BJ (cell line): ENCODE measurements at places on chromosomes 7 and 10.

GRCh38 chr10:128895473-128895872 lies 571.6 kb upstream of the MGMT start:
- no peak for DNase-seq

- DNase-seq, result no peak
These were observed 30.2 kb upstream of the NUB1 start for GRCh38 chr7:151311294-151311864.

- no peak for DNase-seq
These were observed 31.2 kb upstream of the MNX1 start for GRCh38 chr7:157041514-157042277.

DNA sequence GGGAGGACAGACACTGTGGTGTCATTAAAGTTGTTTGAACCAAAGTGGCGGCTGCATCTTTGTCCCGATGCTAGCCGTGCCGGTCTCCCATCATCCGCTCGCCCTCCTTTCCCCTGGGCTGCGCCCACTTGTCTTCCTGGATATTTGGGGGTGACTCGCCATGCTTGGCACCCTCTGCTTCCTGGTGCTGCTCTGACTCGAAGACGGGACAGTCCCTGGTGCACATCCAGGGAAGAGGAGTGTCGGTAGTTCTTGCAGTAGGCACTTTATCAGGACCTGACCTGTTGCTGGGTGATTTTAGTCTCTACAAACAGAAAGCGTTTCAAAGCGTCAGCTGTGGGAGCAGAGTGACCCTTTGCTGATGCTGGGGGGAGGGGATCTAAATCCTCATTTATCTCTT lies 68.3 kb upstream of the DNAJB6 start:
- DNase-seq, result no peak

GRCh38 chr7:126501617-126502016 lies 751.1 kb downstream of the GRM8 start:
- no peak for DNase-seq

GRCh38 chr10:117442944-117443685 lies 67.9 kb upstream of the PDZD8 start:
- no peak for DNase-seq

DNA sequence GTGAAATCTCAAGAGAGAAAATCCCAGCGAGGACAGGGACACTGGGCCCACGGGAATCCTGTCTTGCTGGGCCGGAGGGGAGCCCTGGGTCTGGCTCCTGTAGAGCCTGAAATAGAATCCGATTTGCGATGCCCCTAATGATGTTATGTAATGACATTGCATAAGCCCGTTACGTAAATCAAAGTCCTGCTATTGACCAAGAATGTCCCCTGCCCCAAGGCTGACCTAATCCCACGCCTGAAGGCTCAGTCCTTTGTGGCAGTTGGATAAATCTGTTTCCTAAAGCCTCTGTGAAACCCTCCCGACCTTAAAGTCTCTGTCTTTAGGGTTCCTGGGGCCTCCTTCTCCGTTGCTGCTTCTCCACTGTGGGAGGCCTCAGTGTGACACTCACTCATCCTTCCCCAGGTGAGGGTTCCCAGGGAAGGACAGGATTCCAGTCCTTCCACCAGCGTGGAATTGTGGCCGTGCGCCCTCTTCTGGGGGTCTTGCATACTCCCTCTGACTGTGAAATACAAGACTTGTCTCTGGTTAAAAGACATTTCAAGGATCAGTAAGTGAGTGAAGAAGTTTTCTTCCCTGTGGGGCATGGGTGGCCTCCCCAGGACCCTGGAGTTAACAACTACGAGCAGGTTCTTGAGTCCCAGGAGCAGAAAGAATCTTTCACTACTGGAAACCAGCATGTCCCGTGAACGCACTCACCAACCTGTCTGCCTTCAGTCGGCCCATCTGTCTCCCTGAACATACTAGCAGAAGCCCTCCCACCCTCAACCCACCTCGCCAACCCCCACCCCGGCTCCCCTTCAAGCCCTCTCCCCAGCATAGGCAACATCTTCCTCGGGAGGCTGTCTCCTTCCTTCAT lies 19.8 kb downstream of the ZNF467 start:
- no peak for DNase-seq

DNA sequence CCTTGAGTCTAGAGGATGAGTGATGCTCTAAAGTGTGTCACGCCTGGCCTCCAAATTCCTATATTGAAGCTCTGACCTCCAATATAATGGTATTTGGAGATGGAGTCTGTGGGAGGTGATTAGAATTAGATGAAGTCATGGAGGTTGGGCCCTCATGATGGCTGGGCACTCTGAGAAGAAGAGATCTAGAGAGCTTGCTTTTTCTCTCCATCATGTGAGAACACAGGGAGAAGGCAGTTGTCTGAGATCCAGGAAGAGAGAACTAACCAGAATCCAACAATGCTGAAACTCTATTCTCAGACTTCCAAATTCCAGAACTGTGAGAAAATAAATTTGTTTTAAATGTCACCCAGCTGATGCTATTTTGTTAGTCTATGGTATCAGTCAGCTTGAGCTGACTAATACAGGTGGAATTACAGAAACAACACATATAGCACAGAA lies 15.1 kb downstream of the RNF216 start:
- peak; percentile 40 for DNase-seq

GRCh38 chr10:114925587-114926586 lies 12.1 kb upstream of the TRUB1 start:
- DNase-seq, result no peak

DNA sequence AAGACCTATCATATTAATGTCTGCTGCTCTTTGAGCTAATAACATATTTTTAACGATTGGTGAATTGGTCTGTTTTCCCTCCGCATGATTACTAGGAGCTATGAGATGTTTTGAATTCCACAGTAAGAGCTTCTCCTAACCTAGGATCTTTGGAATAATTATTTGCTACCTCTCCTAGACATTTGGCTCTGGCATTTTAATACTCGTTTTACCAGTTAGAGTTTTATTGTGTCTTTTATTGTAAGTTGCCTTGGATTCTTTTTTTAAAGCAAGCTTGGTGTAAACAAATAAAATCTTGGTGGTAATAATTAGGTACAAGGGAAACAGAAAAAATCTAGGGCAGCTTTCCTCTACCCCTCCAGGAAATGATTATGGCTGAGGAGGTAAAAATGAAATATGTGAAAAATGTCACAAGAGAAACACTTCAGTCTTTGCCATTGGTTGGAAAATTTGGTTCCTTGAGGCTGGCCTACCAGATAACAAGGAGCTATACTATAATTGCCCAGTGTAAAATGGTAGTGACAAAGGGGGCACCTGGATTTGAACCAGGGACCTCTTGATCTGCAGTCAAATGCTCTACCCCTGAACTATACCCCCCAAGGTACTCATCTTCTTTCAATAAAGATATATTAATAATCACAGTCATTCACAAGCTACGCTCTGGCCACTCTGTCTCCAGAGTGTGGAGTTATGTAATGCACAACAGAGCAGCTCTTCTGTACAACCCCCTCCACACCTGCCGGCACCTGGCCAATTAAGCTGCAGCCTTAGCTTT lies 85.4 kb downstream of the ZNF777 start:
- DNase-seq, result no peak

DNA sequence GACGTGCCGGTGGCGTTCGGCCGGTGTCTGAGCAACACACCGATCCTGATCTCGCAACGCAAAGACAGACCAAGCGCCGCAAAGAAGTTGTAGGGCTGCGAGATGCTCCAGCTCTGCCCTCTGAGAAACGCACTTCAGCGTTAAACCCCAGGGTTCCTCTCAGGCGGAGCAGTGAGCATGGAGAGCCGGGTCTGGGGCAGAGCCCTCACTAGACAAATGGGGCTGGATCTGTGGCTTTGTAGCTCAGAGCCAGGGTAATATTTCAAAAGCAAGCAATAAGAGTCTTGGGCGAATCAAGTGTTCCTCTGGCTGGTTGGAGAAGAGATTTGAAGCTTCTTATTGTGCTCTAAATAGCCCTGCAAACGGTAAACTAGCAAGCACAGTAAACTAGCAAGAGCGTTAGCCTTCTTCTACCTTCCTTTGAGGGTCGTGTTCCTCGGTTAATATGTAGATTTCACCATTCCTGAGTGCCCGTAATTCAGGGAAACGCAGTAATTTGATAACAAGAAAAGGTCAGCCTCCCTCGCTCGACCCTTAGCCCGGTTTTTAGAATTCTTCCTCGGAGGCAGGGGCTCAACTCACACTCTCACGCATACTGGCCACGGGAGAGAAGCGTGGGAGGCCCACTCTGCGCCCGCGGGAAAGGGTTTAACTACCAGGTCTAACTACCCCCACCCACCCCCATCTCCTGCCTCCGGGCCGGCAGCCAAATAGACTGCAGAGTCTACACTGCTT lies 6.7 kb downstream of the SKAP2 start:
- DNase-seq, result no peak

DNA sequence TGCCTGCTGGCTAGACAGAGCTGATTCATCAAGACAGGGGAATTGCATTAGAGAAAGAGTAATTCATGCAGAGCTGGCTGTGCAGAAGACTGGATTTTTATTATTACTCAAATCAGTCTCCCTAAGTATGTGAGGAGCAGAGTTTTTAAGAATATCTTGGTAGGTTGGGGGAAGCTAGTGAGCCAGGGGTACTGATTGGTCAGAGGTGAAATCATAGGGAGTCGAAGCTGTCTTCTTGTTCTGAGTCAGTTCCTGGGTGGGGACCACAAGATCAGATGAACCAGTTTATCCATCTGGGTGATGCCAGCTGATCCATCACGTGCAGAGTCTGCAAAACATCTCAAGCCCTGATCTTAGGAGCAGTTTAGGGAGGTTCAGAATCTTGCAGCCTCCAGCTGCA lies 39.8 kb downstream of the FOXI2 start:
- no peak for DNase-seq

- DNase-seq, result peak; percentile 19
These were observed 84.0 kb downstream of the NRBF2 start for GRCh38 chr10:63217120-63217605.

DNA sequence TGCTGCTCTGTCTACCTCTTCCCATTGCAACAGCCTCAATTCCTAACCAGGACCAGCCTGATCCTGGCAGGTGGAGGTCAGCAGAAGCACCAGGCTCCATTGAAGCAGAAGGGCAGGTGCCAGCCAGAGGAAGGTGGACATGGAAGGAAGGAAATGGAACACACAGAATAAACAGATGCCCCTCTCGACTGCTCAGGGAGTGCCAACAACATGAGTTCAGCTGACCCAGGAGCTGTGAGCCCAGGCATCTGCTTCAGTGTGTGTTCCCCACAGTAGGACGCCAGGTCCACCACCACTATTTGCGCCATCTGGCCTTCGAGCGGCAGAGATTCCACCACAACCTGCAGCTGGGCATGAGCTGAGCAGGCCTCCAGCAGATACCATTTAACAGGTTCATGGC lies 56.7 kb downstream of the GPAM start:
- DNase-seq, result no peak

DNA sequence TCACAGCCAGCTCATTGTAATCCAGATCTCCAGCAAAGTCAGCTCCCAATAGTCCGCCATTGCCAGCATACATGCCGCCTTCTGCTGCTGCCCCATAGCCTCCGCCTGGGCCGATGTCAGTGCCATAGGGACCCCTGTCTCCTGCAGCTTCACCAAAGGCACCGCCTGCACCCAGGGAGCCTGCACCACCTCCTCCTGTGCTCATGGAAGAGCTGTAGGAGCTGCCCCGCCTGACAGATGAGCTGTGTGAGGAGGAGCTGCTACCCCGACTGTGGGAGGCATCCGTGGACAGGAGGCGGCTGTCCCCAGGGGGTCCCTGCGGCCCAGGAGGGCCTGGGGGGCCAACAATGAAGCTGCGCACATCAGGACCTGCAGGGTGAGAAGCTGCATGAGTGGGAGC lies 51.7 kb downstream of the COL17A1 start:
- DNase-seq, result no peak

DNA sequence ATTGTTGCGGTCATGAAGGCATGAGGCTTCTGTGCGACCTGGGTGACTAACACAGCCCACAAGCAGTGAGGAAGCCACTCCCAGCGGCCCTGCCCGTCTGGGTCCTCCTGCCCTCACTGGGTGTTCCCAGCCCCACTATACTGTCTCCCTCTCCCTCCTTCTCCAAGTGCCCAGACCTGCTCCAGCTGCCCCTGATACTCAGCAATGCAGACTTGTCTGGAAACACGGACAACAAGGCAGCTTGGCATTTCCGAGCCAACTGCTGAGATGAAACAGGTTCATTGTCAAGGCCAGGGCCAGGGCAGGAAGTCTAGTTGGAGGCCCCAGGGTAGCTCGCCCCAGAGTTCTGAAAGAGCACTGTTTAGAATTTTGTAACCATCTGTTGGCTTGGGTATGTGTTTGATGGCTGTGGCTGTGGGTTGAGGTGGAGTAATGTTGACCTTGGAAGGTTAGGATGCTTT lies 95.7 kb downstream of the RBM20 start:
- DNase-seq, result no peak

- no peak for DNase-seq
These were observed 137.7 kb upstream of the TEX47 start for GRCh38 chr7:88933285-88933684.

DNA sequence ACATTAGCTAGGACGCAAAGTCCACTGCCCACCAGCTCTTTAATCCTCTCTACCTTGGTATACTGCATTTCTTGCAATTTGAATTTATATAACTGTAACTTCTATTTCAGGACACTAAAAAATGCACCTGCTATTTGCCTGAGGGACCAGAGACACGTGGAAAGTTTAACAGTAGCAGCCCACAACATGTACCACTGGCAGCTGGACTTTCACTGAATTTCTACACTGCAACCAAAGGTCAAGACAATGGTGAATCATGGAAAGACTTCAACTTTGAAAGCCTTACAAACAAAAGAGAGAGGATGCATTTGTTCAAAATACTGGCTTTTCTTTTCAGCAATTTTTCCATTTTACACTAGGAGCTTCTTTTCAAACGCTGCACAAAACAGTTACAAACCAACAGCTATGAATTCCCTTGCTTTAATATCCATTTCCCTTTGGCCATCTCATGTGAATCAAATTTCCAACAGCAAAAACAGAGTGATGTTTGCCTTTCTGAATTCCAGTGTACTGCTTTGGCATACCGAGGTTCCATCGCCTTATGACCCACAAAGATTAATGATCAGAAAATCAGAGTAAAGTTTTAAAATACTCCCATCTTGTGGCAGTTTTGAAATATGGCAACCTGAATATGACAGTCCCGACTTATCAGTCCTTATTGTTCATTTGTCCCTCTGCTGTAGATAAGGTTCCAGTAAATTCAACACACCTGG lies 29.9 kb upstream of the HNRNPH3 start:
- DNase-seq, result peak; percentile 24

DNA sequence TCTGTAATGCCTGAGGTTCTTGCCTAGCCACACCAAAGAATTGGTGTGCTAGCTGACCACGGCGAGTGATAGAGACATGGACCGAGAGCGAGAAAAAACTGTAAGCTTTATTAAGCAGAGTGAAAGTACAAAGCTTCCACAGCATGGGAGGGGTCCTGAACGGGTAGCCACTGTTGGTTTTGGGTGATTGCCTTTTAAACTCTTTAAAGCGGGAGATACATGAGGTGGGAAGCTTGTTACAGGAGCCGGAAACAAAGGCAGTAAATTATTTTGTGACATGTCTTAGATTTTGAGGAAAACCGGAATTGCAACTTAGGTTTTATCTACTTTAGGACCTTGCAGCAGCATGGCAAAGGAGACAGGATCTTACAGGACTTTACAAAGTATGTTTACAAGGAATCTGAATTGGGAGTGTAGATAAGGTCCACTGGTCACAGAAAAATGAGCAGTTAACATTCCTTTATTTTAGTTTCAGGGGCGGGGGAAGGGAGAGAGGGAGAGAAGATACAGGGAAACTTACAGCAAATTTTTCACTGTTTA lies 252.7 kb upstream of the MBL2 start:
- no peak for DNase-seq
